ENCODE measurements at places on chromosomes 2 and 18.

GRCh38 chr2:7270011-7270431 is 352.8 kb downstream of the RNF144A start:
- no peaks in the 10 kb centered on the region for H3K36me3 ChIP-seq
- H3K4me1 ChIP-seq = no peaks in the 10 kb centered on the region
- H3K4me3 ChIP-seq = no peak overlapping the region
- H3K27me3 ChIP-seq = no peaks in the 10 kb centered on the region
- no peak overlapping the region for H3K27ac ChIP-seq
- DNase-seq = no peak

GRCh38 chr18:5142859-5143258 is 54.2 kb downstream of the AKAIN1 start:
- H3K4me1 ChIP-seq = no peaks in the 10 kb centered on the region
- H3K27me3 ChIP-seq = no peaks in the 10 kb centered on the region
- no peak overlapping the region for H3K27ac ChIP-seq
- H3K4me3 ChIP-seq = no peak overlapping the region
- no peak for DNase-seq

GRCh38 chr2:168585700-168586099 is 129.6 kb downstream of the CERS6 start:
- peaks cover 14% of the 10 kb centered on the region for H3K4me1 ChIP-seq
- H3K36me3 ChIP-seq = no peaks in the 10 kb centered on the region
- no peak overlapping the region for H3K27ac ChIP-seq

GRCh38 chr2:217901835-217902378 is 100.9 kb downstream of the TNS1 start:
- peak overlapping the region; percentile 88 for H3K27ac ChIP-seq
- peak overlapping the region; percentile 8 for H3K4me3 ChIP-seq
- peak; percentile 78 for DNase-seq
- H3K4me1 ChIP-seq = peaks cover 80% of the 10 kb centered on the region

- H3K4me3 ChIP-seq = no peak overlapping the region
- H3K27ac ChIP-seq = peak overlapping the region; percentile 27
- DNase-seq = peak; percentile 86
- peaks cover 4% of the 10 kb centered on the region for H3K4me1 ChIP-seq
Measured at GRCh38 chr2:165274698-165275097, 35.5 kb downstream of the SCN2A start.

DNA sequence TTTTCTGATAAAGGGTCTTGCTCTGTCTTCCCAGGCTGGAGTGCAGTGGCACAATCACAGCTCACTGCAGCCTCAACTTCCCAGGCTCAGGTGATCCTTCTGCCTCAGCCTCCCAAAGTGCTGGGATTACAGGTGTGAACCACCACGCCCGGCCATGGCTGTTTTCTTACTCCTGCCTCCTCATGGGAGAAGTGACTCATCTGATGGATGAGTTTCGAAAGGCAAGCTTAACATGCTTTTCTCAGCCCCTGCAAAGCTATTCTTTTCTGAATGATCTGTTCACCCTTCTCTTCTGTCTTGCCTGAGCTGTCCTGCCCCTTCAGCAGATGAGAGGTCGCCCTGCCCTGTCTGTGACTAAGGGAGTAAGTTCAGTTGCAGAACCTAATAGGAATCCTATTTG is 929 bp upstream of the CREG2 start:
- peaks cover 26% of the 10 kb centered on the region for H3K27me3 ChIP-seq
- H3K27ac ChIP-seq = no peak overlapping the region
- H3K4me3 ChIP-seq = no peak overlapping the region
- DNase-seq = no peak

DNA sequence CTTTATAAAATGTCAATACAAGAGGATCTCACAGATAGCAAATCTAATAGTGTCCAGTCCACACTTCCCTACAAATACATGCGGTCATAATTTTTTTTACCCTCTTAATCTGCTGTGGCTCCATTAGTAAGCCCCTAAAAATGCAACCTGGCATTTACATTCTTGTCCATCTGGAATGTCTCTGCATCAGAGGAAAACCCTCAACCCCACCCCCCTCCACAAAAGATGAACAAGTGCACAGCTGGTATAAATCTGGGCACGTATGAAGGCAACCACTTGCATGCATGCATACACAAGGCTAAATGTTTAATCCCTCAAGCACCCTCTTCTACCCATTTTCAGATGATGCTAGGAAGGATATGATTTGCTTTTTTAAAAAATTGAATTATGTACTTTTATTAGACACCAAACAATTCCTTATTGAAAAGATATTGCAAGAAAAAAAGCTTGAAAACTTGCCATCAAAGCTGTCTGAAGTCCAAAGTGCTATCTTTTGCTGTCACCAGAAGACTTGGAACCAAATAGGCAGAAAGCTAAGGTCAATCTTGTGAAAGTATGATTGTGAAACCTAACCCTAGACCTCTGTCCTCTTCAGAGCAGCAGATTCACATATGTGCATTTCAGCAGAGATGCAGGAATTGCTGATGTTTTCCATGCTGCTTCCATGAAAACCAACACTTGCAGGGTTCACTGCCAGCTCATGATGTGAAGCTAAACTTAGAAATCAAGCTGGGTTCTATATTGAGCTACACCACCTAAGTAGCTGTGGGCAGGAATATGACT is 39.0 kb downstream of the IRS1 start:
- no peaks in the 10 kb centered on the region for H3K36me3 ChIP-seq
- H3K4me1 ChIP-seq = peaks cover 16% of the 10 kb centered on the region
- no peak overlapping the region for H3K27ac ChIP-seq
- no peak for DNase-seq

GRCh38 chr2:110678457-110679336 is 834 bp upstream of the BUB1 start:
- peaks cover 16% of the 10 kb centered on the region for H3K4me1 ChIP-seq
- peak; percentile 27 for DNase-seq
- H3K4me3 ChIP-seq = peak overlapping the region; percentile 50
- no peaks in the 10 kb centered on the region for H3K27me3 ChIP-seq

DNA sequence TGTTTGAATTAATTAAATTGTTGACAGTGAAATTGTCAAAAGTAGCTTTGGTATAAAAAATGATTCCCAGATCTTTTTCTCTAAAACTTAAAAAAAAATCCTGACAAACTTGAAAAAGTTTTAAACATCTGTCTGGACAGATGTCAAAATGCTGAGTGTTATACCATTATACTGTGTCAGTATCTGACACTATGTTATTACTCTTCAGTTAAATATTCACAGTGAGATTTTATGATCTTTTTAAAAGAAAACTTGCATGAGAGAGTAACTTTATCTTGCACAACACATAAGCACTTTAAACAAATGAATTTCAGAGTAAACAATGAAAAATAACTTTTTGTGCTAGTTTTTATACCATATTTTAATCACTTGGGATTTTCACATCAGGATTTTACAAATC is 167.4 kb downstream of the MEIS1 start:
- H3K4me1 ChIP-seq = no peaks in the 10 kb centered on the region
- no peak overlapping the region for H3K4me3 ChIP-seq
- no peak for DNase-seq
- H3K27ac ChIP-seq = no peak overlapping the region

DNA sequence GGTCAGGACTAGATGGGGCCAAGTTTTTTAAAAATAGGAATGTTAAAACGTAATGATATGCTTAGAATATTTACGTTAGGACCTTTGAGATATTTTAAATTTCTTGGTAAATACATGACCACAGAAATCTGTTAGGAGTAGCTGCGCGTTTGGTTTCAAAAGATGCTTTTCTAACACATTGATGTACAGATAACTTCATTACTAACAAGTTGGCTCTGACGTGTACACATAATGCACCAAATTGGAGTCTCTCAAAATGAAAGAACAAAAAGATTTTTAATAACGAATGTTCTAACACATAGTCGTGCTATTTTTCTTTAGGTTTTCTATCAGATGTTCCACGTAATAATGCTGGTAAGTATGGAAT is 608 bp downstream of the PHOSPHO2 start:
- no peaks in the 10 kb centered on the region for H3K4me1 ChIP-seq
- peak overlapping the region; percentile 80 for H3K27ac ChIP-seq
- no peaks in the 10 kb centered on the region for H3K27me3 ChIP-seq
- peak overlapping the region; percentile 85 for H3K4me3 ChIP-seq
- no peaks in the 10 kb centered on the region for H3K36me3 ChIP-seq
- no peak for DNase-seq

Data from adrenal gland (tissue), 19 donors.